Esophagus (tissue), 2 donors: ENCODE measurements at places on chromosomes 7 and 10. TPM values are rescaled to one million over a fixed set of nuclear protein-coding genes. Genes with fewer than 3 reads are reported as not detected.

CUL1 gene
- polyA plus RNA-seq, result 13.8 TPM

ZNF804B gene
- not detected for polyA plus RNA-seq

CDHR3 gene
- 0.66 TPM for polyA plus RNA-seq

LEP gene
- polyA plus RNA-seq, result 0.02 TPM

SPDYE5 gene
- polyA plus RNA-seq, result not detected

SP4 gene
- 0.63 TPM for polyA plus RNA-seq
